ENCODE measurements at places on chromosomes 4 and X. TPM values are rescaled to one million over a fixed set of nuclear protein-coding genes. Genes with fewer than 3 reads are reported as not detected.

The NXT2 gene
- total RNA-seq, result 3.6 TPM

The COMMD8 gene
- 10.8 TPM for total RNA-seq

The FDCSP gene
- not detected for total RNA-seq

- H3K27me3 ChIP-seq, result no peaks in the 10 kb centered on the region
- H3K36me3 ChIP-seq, result no peaks in the 10 kb centered on the region
- H3K27ac ChIP-seq, result no peak overlapping the region
- no peak overlapping the region for H3K4me3 ChIP-seq
These were observed 36.5 kb downstream of the FBXW7 start for GRCh38 chr4:152499344-152499743.

GRCh38 chr4:27881705-27882104, 1021.1 kb downstream of the STIM2 start:
- H3K27ac ChIP-seq, result no peak overlapping the region
- DNase-seq, result no peak
- no peak overlapping the region for H3K4me3 ChIP-seq
- H3K36me3 ChIP-seq, result no peaks in the 10 kb centered on the region
- H3K27me3 ChIP-seq, result no peaks in the 10 kb centered on the region
- H3K4me1 ChIP-seq, result no peaks in the 10 kb centered on the region
